ENCODE measurements at places on chromosomes 13 and 19.

GRCh38 chr19:29378126-29378525, 147.7 kb upstream of the VSTM2B start:
- no peak for DNase-seq

GRCh38 chr19:38389101-38389925, 816 bp downstream of the SPRED3 start:
- DNase-seq = no peak

- no peak for DNase-seq
Measured at GRCh38 chr13:98915563-98915962, 62.3 kb downstream of the DOCK9 start.

GRCh38 chr13:30864433-30865122, 41.5 kb upstream of the MEDAG start:
- DNase-seq = no peak

- DNase-seq = no peak
Measured at GRCh38 chr13:99383511-99383921, 76.3 kb upstream of the GPR183 start.

GRCh38 chr13:31195616-31196015, 4.2 kb upstream of the B3GLCT start:
- no peak for DNase-seq

- no peak for DNase-seq
Measured at GRCh38 chr19:18415178-18415867, 3.9 kb upstream of the SSBP4 start.

DNA sequence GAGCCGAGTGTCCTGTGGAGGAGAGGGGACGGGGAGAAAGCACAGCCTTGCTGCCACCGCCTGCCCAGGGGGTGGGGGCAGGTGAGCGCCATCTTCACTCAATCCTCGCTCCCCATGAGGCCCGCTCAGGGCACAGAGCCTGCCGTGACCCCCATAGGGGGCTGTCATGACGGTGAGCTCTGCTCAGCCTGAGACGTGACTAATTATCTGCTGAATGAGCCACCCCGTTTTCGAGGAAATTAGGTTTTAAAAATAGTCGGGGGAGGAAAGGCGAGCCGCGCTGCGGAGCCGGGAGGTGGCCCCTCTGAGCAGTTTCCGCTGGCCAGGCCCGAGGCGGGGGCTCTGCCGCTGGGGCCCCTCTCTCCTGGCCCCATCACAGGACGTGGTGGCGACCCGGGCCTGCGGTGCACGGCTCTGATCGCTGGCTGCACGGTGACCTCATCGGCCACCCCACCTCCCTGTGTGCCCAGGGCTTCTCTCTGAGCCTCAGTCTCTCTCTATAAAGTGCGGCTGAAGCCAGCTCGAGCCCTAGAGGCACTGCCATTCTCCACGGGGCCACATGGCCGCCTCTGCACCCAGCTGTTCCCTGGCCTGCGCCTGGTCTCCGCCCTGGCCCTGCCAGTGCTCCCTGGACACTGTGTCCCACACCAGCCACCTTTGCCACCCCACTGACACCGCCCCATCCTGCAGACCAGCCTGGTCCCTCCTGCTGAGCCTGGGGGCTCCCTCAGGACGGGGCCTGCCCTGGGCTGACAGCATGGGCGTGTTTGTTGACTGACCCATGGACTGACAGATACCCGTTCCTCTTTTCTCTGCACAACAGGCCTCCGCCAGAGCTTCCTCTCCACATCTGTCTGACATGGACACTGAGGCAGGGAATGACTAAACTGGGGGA, 28.3 kb downstream of the PIP5K1C start:
- no peak for DNase-seq

GRCh38 chr19:7706955-7707456, 5.1 kb upstream of the FCER2 start:
- DNase-seq = no peak

DNA sequence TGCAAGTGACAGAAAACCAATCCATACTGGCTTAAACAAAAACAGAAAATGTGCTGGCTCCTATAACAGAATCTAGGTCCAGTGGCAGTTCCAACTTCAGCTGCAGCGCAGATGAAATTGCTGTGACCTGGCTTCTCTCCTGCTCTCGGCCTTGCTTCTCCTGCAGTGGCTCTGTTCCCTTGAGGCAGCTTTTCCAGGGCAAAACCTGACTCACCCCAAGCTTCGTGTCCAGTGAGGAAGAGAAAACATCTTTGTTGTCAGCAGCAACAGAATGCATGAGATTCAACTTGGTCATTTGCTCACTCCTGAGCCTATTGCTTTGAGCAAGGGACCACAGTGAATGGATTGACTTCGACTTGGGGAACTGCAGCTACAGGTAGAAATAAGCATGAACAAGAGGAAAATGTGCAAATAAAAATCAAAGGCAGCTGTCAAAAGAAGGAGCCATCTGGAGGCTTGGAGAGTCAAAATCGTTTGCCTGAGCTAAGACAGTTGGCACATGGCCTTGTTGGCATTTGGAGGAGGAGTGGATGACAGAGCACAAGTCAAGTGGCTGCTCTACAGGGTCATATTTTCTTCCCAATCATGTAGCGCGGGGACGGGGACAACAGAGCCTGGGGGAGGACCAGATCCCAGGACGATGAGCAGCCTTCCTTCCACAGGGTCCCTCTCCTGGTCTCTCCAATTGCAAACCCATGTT, 523.4 kb downstream of the FGF9 start:
- peak; percentile 4 for DNase-seq

DNA sequence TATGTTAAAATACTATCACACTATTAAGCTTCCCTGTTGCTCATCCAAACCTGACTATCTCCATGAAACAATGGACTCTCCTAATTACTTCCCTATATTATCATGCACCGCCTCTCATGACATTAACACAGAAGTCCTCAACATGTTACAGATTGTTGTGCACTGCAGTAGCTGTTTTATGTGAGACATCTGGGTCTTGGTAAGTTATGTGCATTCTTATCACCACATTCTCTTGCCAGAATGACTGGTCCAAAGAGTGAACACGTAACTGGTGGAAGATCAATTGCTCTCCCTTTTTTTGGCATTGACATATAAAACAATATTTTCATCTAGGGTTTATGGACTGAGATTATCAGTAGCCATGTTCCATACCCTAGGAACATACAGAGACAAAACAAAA, 59.4 kb downstream of the POSTN start:
- DNase-seq = no peak

GRCh38 chr19:17973759-17974158, 6.9 kb downstream of the KCNN1 start:
- no peak for DNase-seq
